ENCODE measurements at places on chromosomes 16 and 17.

DNA sequence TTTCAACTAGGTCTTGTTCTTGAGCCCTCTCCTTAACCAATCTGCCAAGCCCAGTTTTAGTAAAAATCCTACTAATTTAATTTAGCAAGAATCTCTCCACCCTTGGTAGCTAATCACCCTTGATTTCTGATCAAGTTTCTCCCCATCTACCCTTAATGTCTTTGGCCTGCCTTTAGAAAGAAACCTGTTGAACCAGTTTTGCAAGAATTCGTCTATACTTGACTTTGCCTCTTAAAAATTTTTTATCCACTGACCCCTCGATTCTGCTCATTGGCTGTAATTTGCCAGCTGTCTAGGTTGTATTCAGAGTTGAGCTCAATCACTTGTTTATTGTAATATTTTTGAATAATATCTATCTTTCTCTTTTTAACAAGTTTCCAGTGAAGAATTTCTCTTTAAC, 1138.5 kb downstream of the CDH11 start:
- H3K4me3 ChIP-seq, result no peak overlapping the region
- H3K4me1 ChIP-seq, result no peaks in the 10 kb centered on the region
- no peaks in the 10 kb centered on the region for H3K36me3 ChIP-seq
- H3K27ac ChIP-seq, result no peak overlapping the region
- no peak for DNase-seq

DNA sequence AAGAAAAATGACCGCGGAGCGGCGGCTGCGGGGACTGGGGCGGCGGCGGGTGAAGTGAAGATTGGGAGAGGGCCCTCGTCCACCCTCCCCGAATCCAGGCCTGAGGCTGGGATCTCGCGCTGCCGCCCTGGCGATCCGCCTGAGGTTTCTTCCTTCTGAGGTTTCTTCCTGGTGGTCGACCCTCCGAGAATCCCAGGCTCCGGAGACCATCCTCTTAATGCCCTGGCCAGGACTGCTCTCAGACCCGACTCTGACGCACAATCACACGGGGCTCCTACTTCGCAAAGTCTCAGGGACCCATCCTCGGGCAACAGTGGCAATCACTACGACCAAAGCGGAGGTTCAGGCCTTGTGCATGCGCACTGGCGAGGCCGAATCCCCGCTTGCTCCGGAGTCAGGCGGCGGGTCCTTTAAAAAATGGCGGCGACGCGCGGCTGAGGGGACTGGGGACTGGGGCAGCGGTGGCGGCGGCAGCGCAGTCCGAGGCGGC, 18.0 kb upstream of the KCNJ18 start:
- H3K27me3 ChIP-seq, result no peaks in the 10 kb centered on the region
- no peaks in the 10 kb centered on the region for H3K4me1 ChIP-seq
- no peaks in the 10 kb centered on the region for H3K36me3 ChIP-seq
- no peak overlapping the region for H3K27ac ChIP-seq
- H3K4me3 ChIP-seq, result no peak overlapping the region

GRCh38 chr16:89909777-89910716, 8.6 kb upstream of the MC1R start:
- H3K4me3 ChIP-seq, result no peak overlapping the region
- no peaks in the 10 kb centered on the region for H3K27me3 ChIP-seq
- no peaks in the 10 kb centered on the region for H3K4me1 ChIP-seq
- H3K36me3 ChIP-seq, result peaks cover 65% of the 10 kb centered on the region
- H3K27ac ChIP-seq, result no peak overlapping the region

DNA sequence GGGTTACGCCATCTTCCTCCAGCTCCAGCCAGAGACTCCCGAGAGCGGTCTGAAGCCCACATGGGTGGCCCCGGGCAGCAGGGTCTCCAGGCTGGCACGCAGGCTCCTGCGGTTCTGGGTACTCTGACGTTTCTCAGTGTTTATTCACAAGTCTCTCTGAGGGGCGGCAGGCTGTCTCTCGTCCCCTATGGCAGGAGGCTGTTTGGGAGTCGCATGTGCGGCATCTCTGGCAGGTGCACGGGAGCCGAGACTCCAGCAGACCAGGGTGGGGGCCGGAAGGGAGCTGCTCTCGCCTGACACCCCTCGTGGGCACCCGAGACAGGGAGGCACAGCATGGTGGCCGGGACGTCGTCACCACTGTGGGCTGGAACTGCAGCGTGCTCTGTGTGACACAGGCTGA, 48.1 kb downstream of the ZNF778 start:
- H3K4me1 ChIP-seq, result no peaks in the 10 kb centered on the region
- H3K4me3 ChIP-seq, result no peak overlapping the region
- no peak for DNase-seq
- no peaks in the 10 kb centered on the region for H3K27me3 ChIP-seq

- H3K4me1 ChIP-seq, result peaks cover 6% of the 10 kb centered on the region
- H3K4me3 ChIP-seq, result no peak overlapping the region
- H3K27me3 ChIP-seq, result peaks cover 20% of the 10 kb centered on the region
- no peak overlapping the region for H3K27ac ChIP-seq
These were observed 1.4 kb downstream of the NOTUM start for GRCh38 chr17:81959362-81960129.

- H3K4me3 ChIP-seq, result no peak overlapping the region
- no peaks in the 10 kb centered on the region for H3K36me3 ChIP-seq
- H3K27ac ChIP-seq, result no peak overlapping the region
- peaks cover 6% of the 10 kb centered on the region for H3K27me3 ChIP-seq
- no peaks in the 10 kb centered on the region for H3K4me1 ChIP-seq
These were observed 380.4 kb upstream of the EEF2KMT start for GRCh38 chr16:5478036-5478435.

DNA sequence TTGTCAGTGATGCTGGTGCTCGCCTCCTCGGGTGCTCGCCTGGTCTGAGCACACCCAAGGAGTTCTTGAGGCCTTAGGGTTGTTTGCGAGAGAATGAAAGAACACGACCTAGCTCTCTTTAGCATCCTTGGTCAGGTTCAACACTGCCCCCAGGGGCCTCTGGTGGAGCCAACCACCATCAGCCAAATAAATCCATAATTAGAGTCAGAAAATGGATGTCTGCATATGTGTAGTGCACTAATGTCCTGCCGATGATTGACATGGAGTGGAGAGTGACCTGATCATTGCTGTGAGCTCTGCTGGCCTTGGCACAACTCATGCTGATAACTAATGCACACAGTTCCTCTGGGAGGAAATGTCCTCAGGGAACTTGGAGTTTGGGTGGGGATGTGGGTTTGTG, 8.2 kb upstream of the STH start:
- H3K36me3 ChIP-seq, result no peaks in the 10 kb centered on the region
- no peak overlapping the region for H3K27ac ChIP-seq
- DNase-seq, result no peak
- H3K4me3 ChIP-seq, result no peak overlapping the region
- no peaks in the 10 kb centered on the region for H3K27me3 ChIP-seq

DNA sequence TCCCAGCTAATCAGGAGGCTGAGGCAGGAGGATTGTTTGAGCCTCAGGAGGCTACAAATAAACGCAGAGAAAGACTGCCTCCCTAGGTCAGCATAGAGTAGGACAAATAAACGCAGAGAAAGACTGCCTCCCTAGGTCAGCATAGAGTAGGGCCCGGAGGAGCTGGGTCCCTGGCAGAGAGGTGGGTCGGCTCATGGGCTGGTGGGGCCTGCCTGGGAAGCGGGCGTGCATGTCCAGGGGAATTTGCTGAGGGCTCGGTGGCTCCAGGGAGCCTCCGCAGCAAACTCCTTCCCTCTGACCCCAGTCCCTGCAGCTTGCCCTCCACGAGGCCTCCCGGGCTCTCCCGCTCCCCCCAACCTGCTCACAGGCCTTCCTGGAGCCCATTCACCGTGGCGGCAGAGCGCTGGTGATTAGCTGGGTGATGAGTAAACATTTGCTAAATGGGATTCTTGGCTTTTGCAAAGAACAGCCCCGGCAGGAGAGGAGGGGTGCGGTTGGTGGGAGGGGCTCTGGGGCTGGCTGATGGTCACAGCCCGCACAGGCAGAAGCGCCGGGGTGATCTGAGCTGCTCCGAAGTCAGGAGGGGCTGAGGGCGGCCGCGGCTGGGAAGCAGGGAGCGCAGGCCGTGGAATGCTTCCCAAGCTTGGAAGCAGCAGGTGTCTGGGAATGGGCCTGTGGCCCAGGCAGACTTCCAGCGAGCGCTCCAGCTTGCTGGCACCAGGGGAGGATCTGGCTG, 93.1 kb downstream of the RTN4RL1 start:
- no peaks in the 10 kb centered on the region for H3K4me1 ChIP-seq
- no peaks in the 10 kb centered on the region for H3K36me3 ChIP-seq
- no peaks in the 10 kb centered on the region for H3K27me3 ChIP-seq
- no peak overlapping the region for H3K4me3 ChIP-seq
- H3K27ac ChIP-seq, result no peak overlapping the region

DNA sequence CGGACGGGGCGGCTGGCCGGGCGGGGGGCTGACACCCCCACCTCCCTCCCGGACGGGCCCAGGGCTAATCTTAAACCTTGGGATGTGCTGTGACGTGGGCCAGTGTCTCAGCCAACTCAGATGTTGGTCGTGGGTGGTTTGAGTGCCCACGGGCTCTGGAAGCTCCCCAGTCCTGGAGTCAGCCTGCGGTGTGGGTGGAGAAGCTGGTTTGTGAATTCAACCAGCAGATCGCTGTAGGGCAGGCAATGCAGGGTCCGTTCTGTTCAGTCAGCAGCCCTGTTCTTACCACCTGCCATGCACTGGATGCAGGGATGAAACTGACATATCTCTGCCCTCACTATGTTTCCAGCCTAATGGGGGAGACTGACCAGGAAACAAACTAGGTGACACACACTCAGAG, 8.0 kb upstream of the ZNF500 start:
- H3K27me3 ChIP-seq, result no peaks in the 10 kb centered on the region
- H3K4me3 ChIP-seq, result no peak overlapping the region
- H3K36me3 ChIP-seq, result no peaks in the 10 kb centered on the region
- DNase-seq, result no peak
- no peaks in the 10 kb centered on the region for H3K4me1 ChIP-seq
- H3K27ac ChIP-seq, result no peak overlapping the region

- H3K4me3 ChIP-seq, result no peak overlapping the region
- no peak overlapping the region for H3K27ac ChIP-seq
These were observed 3.9 kb downstream of the CDH11 start for GRCh38 chr16:65117811-65118448.

DNA sequence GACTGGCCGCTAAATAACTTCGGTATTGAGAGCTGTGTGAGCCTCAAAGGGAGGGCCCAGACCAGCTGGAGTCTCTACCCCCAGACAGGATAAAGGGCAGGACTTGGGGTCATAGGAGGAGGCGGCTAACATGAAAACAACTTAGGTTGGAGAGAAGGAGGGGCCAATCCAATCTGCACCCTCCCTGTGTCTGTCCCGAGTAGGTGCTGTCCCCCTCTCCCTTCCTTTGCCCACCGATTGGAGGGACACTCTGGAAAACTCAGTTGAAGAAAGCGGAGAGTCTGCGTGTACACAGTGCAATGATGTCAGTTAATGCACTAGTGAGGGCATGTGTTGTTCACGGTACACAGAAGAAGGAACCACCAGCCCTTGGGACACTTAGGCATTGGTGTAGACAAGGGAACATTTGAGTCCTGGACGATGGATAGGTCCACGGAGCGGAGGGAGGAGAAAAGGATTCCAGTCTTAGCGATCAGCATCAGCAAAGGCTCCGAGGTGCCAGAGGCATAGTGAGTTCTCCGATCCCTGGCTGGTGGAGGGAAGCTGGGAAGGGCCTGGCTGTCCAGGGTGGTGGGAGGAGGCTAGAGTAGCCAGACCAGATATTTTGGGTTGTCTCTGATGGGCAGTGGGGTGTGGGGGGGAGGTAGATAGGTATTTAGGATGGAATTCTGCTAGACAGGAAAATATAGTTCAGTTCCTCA, 761 bp downstream of the NOL3 start:
- peaks cover 31% of the 10 kb centered on the region for H3K4me1 ChIP-seq
- peaks cover 3% of the 10 kb centered on the region for H3K27me3 ChIP-seq
- H3K36me3 ChIP-seq, result no peaks in the 10 kb centered on the region
- no peak overlapping the region for H3K4me3 ChIP-seq
- H3K27ac ChIP-seq, result no peak overlapping the region
- no peak for DNase-seq

DNA sequence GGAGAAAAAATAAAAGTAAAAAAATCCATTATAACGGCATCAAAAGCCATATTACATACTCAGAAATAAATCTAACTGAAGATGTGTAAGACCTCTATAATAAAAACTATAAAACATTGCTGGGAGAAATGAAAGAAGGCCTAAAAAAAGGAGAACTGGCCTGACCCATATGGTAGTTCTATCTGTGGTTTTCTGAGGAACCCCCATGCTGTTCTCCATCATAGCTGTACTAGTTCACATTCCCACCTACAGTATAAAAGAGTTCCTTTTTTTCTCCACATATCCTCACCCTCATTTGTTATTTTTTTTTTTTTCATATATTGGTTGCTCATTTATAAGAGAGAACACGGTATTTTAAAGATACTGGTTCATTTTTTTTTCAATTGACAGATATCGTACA, 191.8 kb downstream of the STX8 start:
- H3K4me1 ChIP-seq, result no peaks in the 10 kb centered on the region
- H3K36me3 ChIP-seq, result no peaks in the 10 kb centered on the region
- H3K4me3 ChIP-seq, result no peak overlapping the region
- no peak overlapping the region for H3K27ac ChIP-seq
- DNase-seq, result no peak

GRCh38 chr16:19323596-19323995, 38.1 kb downstream of the CLEC19A start:
- no peak overlapping the region for H3K4me3 ChIP-seq
- DNase-seq, result no peak
- no peak overlapping the region for H3K27ac ChIP-seq
- no peaks in the 10 kb centered on the region for H3K27me3 ChIP-seq
- H3K4me1 ChIP-seq, result no peaks in the 10 kb centered on the region
